Epithelial cell of proximal tubule (primary cell): ENCODE measurements at places on chromosomes 7 and 10. TPM values are rescaled to one million over a fixed set of nuclear protein-coding genes. Genes with fewer than 3 reads are reported as not detected.
A peak's percentile ranks its signal among the peaks of the same experiment; 100 is the strongest.

DNA sequence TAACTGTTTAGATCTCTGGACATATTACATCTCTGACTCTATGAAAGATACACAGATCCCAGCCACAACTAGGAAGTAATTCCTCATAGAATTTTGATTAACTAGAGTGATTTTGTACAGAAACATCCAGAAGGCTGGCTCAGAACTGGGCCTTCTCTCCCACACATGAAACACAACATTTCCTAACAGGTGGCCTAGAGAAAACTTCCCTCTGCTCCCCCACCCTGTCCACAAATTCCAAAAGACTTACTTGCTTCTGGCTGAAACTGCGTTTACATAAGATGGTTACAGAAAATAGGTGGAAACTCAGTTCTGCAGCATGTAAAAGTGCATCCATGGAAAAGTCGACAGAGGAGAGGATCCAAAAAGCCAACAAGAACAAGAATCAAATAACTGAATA, 132.9 kb downstream of the FZD1 start:
- DNase-seq = no peak

GRCh38 chr10:5775685-5776084, 37.5 kb downstream of the GDI2 start:
- no peak for DNase-seq

DNA sequence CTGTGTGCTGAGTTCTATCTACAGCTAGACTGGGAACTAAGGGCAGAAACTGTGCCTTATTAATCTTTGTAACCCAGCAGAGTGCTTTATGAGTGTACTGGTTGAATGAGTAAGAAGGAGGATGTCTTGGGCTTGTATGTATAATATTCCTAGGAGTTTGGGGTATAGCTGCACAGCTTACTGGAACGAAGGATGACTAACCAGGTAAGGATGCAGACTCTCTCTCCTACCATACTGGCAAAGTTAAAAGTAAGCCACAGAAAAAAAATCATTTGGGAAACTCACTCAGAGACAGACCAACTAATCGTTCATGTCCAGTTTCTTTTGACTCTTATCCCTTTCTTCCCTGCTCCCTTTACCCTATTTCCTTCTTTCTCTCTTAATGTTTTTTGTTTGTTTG, 1.4 kb upstream of the DHTKD1 start:
- DNase-seq = peak; percentile 66

- DNase-seq = no peak
Measured at GRCh38 chr10:118720685-118721538, 33.9 kb downstream of the CACUL1 start.

GRCh38 chr10:132510174-132510611, 27.4 kb upstream of the INPP5A start:
- DNase-seq = no peak

GRCh38 chr7:67448271-67448670, 451.6 kb downstream of the TYW1 start:
- no peak for DNase-seq

GRCh38 chr10:17409170-17409733, 45.1 kb downstream of the ST8SIA6 start:
- DNase-seq = no peak

- no peak for DNase-seq
Measured at GRCh38 chr10:21057989-21058388, 160.9 kb upstream of the NEBL start.

DNA sequence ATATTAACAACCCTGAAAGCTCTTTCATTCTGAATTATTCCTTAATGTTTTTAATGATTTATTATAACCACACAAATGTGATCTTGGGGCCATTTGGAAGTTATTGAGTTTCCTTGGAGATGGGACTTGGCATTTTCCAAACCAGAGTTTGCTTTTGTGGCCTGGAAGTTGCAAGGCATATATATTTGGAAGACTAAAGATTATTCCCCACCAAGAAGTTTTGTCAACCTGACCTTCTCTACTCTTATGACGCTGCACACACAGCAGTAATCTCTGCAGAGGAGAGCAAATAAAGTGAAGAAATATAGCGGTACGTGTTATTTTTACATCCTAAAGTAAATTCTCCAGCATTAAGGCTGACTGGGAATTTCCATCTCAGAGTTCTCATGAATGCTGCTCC, 397.0 kb downstream of the LRMDA start:
- no peak for DNase-seq

DNA sequence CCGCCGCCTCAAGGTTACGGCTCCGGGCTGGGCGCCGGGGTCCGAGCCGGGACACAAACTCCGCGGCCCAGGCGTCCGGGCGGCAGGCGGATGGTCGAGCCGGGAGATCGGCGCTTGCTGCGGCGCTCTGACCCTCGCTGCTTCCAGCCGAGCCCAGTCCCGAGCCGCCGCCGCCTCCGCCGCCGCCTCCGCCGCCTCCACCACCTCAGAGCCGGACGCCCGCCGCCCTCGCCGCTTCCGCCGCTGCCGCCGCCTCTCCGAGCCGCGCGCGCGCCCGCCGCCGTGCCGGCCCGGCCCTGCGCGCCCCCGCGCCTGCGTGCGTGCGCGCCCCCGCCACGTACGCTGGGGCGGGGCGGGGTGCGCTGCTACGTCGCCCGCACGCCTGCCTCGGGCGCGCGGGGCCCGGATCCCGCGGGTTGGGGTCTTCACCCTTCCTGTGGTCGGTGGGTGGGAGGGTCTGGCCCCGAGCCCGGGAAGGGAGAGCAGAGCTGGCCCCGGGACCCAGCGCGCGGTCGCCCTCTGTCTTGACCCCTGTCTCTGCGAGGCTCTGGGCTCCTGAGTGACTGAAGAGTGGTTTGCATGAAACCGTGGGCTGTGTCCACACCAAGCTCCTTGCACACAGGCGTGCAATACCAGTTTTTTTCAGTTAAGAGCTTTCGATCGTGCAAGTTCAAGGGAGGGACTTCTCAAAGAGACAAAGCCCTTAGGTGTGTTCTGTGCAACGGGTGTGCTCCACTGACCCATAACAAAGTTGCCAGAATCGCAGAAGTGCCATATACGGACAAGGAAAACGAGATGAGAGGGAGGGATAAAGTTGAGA, at the start of gene SMURF1:
Gene SMURF1, minus strand, starts transcription at position 256 of the 820 bp plus-strand sequence. CDS start 328 bp downstream, outside the sequence.
- no peak for DNase-seq

DNA sequence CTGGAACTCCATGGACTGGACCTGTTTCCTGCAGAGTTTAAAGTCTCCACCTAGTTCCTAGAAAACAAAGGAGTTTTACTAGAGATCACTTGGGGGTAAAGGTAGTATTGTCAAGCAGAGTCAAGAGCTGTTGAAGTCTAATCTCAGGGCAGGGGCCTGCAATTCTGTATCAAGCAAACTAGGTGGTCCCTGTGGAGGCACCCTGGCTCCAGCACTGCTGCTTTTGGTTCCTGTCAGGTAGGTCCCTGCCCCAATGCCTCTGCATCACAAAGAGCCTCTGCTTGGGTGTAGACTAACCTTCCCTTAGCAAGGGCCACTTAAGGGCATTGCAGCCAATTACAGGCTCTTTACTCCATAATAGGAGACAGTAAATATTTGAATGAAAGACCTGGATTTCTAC, 22.5 kb downstream of the ZSCAN25 start:
- DNase-seq = no peak

- no peak for DNase-seq
Measured at GRCh38 chr7:149776289-149776688, 2.9 kb upstream of the ZNF467 start.

LDB3 gene
- not detected in 2 replicates for total RNA-seq

CYP2E1 gene
- 0.17 and 1.1 TPM in 2 replicates for total RNA-seq

ORC5 gene
- total RNA-seq = 17.0 and 59.5 TPM in 2 replicates

IQUB gene
- under 0.01 and 0.07 TPM in 2 replicates for total RNA-seq

ATOH7 gene
- 0.58 TPM in 1 of 2 replicates, not detected in the other for total RNA-seq

MGMT gene
- total RNA-seq = 19.7 and 51.4 TPM in 2 replicates

DEPP1 gene
- 7.4 and 20.1 TPM in 2 replicates for total RNA-seq
